ENCODE measurements at places on chromosomes 12 and 14. TPM values are rescaled to one million over a fixed set of nuclear protein-coding genes. Genes with fewer than 3 reads are reported as not detected.

DNA sequence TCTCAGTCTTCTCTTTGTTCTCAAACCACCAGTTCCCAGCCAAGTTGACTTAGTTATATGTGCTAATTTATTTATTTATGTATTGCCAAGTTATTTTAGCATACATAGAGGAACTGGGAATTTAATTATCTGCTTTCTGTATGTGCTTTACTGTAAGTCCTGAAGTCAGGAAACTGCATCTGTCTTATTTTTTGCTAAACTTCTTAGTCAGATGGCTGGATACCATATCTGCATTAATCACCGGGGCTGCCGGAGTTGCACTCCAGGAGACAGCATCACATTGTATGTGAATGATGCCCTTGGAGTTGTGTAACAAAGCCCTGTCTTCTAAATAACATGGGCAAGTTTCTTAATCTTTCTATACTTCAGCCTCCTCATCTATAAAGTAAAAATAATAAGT lies 96.2 kb downstream of the MON2 start:
- peak; percentile 20 for DNase-seq

KLRC4 gene
- total RNA-seq: 0.16 TPM

DNA sequence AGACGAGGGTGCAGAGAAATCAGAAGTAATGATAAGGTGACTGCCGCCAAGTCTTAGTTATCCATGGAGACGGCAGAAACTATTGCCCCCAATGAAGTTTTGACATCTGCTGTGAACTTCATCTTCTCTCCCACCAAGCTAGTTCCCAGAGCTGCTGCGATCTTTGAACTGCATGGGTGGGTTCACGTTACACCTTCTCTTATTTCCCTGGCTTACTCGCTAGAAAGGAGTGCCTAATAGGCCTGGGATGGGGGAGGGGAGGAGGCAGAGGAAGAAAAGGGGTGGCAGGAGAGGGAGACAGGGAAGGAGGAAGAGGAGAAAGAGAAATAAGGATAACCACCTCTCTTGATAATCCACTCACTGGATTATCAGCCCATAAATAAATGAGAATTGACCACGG lies 157.1 kb downstream of the NTF3 start:
- no peak for DNase-seq

DNA sequence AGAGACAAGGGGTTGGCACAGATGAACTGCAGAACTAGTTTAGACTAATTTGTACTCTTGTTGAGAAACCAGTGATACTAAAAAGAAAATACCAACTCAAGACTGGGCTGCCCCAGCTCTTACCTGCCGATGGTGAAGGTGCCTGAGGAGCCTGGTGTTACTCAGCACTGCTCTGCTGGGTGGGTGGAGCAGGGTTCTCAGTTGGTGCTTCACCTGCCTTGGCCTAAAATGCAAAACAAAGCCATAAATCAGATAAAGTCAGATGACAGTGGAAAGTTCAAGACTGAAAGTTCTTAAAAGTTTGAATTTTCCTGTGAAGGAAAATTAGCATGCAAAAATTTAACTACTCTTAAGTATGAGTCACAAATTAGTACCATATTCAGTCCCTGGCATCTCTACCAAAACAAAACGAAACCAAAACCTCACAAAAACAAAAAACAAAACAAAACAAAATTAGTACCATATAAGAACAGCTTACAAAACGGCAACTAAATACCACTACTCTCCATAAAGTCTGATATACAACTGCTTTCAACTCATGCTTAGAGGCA lies 21.9 kb downstream of the YBX3 start:
- no peak for DNase-seq

DNA sequence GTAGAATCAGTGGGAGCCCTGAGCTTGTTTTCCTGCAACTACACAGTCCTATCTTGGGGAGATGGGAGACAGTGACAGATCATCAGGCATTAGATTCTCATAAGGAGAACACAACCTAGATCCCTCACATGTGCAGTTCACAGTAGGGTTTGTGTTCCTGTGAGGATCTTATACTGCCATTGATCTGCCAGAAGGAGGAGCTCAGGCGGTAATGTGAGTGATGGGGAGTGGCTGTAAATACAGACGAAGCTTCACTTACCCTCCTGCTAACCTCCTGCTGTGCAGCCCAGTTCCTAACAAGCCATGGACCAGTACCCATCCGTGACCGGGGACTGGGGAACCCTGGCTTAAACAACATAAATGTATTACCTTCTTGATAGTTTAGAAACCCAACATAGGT lies 1034.1 kb downstream of the BCL11B start:
- no peak for DNase-seq

DNA sequence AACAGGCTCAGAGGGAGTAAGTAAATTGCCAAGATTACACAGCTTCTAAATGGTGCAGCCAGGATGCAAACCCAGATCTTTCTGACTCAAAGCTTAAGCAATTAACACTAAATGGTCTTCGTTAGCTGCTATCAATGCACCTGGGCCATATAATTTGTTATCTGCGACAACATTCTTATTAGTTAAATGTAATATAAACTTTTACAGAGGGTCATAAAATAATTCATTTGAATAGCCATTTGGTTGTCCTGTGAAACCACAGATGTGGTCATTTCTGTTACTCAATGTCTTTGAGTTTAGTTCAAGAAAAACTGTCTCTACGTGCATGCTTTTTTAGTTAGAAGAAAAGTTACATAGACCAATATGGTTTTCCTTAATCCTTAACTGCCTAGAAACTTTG lies 22.1 kb upstream of the NAP1L1 start:
- DNase-seq: no peak

DNA sequence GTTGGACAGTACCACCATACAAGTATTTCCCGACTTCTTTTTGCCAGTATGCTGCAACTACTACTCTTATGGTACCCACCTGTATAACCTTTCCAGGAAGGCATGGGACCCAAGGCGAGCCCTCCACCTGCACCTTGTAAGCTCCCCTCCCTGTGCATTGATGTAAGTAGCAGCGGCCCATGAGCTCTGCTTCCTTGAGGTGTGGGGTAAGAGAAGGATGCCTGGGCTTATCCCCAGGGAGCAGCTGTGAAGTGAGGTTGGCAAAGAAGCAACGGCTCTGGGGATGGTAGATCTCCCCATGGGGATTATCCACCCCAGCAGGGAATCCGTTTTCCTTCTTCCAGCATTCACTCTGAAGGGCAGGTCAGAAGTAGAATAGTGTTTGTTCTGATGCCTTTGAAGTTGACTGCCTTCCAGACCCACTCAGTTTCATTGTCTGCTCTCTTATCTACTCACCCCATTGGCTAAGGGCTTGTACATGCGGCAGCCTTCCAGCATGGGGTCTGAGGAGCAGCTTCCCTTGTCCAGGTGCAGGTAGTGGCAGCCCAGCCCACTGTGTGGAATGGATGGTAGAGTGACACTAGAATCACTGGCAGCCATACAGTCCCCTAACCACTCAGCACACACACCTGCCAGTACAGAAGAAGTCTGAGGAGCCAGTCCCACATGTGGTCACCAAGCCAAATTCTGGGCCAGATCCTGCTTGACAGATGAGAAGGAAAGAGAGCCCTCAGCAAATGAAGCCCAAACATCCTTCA lies 3.4 kb downstream of the CIROP start:
- no peak for DNase-seq

GRCh38 chr14:89017417-89017816 lies 193.0 kb downstream of the TTC8 start:
- DNase-seq: no peak

DNA sequence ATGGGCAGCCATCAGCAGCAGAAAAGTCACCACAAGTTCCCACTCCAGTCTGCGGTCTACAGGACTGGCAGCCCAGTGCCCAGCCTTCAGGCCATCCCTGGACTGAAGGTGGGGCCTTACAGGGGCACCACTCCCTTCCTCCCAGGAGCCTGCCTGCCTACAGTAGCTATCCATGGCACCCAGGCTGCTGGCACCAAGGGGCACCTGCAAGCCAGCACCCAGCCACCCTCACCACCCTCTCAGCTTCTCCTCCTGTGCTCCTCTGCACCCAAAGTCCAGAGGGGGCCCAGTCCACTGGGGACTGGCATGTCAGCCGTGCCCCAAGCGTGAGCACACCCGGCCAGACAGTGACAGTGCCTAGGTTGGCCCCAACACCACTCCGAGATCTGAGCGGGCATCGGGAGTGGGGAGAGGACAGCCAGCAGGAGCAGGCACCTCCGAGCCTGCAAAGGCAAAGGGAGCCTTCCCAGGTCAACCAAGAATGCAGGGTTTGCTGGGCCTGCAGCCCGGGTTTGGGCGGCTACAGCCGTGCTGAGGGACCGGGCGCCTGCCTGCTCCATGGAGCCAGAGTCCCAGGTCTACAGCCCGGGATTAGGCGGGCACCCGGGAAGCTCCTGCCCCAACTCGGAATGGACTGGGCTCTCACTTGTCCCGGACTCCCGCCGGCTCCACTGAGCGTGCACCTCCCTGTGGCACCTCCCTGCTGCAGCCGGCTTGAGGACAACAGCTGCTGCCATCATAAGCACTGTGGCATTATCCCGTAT lies 8.1 kb upstream of the OR6C65 start:
- DNase-seq: no peak

DNA sequence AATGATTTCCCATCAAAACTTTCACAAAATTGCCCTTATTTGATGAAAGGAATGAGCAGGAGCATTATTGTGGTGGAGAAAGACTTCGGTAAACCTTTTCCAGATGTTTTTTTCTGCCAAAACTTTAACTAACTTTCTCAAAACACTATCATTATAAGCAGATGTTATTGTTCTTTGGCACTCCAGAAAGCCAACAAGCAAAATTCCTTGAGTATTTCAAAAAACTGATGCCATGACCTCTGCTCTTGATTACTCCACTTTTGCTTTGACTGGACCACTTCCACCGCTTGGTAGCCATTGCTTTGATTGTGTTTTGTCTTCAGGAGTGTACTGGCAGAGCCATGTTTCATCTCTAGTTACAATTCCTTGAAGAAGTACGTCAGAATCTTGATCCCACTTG lies 29.7 kb upstream of the RAB21 start:
- DNase-seq: no peak

DNA sequence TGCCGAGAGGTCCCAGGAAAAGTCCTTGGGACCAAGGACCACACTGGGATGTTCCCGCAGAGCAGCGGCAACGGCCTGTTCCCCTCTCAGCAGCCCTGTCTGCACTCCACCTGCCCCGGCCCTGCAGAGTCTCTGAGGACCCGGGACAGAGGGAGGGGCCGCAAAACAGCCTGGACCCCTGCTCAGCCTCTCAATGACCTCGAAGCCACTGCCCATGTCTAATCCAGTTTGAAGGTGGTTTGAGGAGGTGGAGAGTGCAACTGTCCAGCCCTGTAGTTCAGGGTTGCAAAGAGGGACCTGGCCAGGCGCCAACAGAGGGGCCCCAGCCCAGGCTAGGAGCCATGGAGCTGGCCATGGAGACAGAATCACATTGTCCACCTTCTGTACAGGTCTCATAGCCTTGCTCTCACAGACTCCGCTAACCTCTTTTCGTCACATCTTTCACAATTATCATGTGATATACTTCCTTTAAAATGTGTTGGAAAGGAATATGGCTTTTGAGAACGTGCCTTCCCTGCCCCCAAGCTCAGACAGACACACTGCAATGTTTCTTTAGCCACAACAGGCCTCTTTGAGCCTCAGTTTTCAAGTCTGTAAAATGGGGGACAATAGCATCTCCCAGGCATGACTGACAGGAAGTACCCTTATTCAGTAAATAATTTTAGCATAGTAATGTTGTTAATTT lies 49.3 kb downstream of the ACTN1 start:
- DNase-seq: no peak

- DNase-seq: no peak
Measured at GRCh38 chr12:117761528-117762100, 207.2 kb downstream of the KSR2 start.

Measured in SK-MEL-5 (cell line).